ENCODE measurements at places on chromosomes 3 and 15.
A peak's percentile ranks its signal among the peaks of the same experiment; 100 is the strongest.

- no peak for DNase-seq
Observed at GRCh38 chr3:133944181-133944580, 48.5 kb upstream of the RAB6B start.

GRCh38 chr3:56257826-56258225 lies 210.4 kb downstream of the ERC2 start:
- DNase-seq: no peak

DNA sequence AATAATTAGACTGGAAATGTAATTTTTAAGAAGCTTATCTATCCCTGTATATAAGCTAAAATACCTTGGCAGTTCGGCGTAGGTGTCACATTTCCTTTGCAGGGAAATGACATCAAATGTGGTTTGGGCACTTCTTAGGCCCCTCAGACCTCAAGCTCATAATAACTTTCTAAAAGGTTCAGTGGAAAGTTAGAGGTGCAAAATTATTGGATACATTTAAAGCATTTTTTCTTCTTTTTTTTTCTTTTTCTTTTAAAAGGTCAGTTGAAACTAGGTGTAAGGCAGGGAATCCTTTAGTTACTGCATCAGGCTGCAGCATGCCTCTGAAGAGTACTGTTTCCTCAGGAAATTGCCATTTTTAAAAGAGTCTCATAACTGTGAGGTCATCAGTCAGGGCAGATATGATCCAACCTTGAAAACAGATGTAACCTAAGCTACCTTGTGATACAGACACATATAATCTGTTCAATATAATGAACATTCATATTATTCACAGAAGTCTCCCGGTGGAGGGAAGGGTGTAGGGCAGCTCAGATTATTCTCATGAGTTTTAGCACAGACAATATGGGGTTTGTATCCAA lies 4.8 kb downstream of the SACM1L start:
- DNase-seq: peak; percentile 47

DNA sequence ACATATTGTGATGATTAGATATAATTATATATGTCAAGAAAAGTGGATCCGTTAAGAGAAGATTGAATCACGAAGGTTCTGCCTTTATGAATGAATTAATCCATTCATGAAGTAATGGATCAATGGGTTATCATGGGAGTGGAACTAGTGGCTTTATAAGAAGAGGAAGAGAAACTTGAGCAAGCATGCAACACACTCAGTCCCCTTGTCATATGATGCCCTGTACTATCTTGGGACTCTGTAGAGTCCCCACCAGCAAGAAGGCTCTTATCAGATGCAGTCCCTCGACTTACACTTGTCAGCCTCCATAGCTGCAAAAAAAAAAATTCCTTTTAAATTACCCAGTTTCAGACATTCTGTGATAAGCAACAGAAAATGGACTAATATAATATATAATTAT lies 301.9 kb downstream of the RAP2B start:
- no peak for DNase-seq

- no peak for DNase-seq
Observed at GRCh38 chr3:55017876-55018275, 90.0 kb upstream of the LRTM1 start.

- no peak for DNase-seq
Observed at GRCh38 chr15:41883484-41883825, 10.4 kb downstream of the SPTBN5 start.

- DNase-seq: no peak
Observed at GRCh38 chr15:71515375-71516186, 294.8 kb upstream of the NR2E3 start.

- no peak for DNase-seq
Observed at GRCh38 chr3:150314248-150315004, 93.7 kb upstream of the TSC22D2 start.

- no peak for DNase-seq
Observed at GRCh38 chr15:72770673-72771328, 12.8 kb downstream of the ADPGK start.

GRCh38 chr3:58013973-58014649 lies 5.9 kb downstream of the FLNB start:
- no peak for DNase-seq

- DNase-seq: no peak
Observed at GRCh38 chr3:123279121-123279520, 77.4 kb downstream of the SEC22A start.

GRCh38 chr15:66126456-66126855 lies 127.1 kb downstream of the MEGF11 start:
- no peak for DNase-seq

DNA sequence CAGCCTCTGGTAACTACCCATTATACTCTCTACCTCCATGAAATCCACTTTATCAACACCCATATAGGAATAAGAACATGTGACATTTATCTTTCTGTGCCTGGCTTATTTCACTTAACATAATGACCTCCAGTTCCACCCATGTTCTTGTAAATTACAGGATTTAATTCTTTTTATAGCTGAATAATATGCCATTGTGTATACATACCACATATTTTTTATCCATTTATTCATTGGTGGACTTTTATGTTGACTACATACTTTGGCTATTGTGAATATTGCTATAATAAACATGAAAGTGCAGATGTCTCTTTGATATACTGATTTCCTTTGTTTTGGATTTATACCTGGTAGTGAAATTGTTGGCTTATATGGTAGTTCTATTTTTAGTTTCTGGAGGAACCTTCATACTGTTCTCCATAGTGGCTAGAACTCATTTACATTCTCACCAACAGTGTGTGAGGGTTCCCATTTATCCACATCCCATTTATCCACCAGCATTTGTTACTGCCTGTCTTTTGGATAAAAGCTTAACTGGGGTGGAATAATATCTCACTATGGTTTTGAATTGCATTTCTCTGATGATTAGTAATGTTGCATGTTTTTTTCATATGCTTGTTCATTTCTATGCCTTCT lies 473.4 kb downstream of the TBL1XR1 start:
- DNase-seq: no peak

DNA sequence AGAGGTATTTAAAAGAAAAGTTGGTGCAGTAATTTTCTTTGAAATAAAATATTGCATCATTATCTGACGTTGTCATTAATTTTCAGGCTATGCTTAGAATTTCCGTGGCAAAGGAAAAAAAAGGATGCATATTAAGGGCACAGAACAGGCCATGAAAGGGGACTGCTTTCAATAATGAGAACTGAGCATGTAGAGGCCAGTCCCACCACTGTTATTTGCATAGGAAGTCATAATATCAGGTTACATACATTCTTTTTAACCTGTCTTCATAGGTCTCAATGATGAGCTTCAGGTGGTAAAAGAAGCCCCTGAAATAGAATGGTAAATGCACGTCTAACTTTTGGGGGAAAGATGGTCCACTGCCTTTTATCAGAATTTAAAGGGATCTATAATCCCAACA lies 272.1 kb upstream of the ALCAM start:
- no peak for DNase-seq

DNA sequence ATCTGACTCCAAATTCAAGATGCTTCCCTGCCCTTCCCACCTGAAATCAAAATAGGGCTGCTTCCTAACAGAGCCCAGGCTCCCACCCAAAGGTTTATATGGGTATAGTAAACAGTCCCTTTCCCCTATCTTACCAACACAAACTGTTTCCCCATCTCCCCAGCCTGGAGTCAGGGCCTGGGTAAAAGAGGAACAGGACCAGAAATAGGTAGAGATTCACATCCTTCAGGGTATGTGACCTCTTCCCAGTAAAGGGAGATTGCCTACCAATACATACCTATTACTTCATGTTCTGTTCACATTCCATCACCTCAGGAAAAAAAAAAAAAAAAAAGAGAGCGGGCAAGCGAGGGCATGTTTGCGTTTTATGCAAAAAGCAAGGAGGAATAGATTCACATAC lies 9.7 kb upstream of the SHF start:
- no peak for DNase-seq

DNA sequence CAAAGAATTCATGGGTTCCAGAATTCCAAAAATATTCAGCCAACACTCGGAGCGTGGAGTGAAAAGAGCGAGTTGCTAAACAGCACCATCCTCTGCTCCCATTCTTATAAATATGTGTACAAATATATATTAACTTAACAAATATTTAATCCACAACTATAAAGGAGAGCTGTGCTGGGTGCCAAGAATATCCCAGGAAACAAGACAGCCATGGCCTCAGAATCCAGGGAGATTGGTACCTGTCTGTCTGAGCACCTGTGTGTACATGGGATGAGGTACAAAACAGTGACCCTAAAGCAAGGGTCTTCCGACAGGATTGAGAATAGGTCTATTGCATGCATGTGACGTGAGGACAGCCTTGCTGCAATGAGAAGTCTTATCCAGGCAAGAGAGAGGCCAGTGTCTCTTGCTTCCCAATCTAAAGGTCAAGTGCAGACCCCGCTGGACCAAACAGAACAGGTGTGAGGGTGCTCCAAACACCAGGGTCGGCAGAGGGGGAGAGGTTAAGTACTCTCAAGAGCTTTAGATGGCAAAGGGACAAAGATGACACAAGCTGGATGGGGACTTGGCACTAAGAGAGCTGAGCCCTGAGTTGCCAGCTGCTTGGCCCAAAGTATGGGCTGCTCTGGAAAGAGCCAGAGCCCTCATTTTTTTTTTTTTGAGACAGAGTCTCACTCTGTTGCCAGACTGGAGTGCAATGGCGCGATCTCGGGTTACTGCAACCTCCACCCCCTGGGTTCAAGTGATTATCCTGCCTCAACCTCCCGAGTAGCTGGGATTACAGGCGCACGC lies 36.2 kb downstream of the HOMER2 start:
- DNase-seq: no peak

- no peak for DNase-seq
Observed at GRCh38 chr3:15942462-15942861, 144.7 kb upstream of the ANKRD28 start.

- DNase-seq: no peak
Observed at GRCh38 chr15:50098545-50098944, 20.5 kb downstream of the ATP8B4 start.

GRCh38 chr15:24269166-24269571 lies 406.4 kb upstream of the NPAP1 start:
- DNase-seq: no peak

DNA sequence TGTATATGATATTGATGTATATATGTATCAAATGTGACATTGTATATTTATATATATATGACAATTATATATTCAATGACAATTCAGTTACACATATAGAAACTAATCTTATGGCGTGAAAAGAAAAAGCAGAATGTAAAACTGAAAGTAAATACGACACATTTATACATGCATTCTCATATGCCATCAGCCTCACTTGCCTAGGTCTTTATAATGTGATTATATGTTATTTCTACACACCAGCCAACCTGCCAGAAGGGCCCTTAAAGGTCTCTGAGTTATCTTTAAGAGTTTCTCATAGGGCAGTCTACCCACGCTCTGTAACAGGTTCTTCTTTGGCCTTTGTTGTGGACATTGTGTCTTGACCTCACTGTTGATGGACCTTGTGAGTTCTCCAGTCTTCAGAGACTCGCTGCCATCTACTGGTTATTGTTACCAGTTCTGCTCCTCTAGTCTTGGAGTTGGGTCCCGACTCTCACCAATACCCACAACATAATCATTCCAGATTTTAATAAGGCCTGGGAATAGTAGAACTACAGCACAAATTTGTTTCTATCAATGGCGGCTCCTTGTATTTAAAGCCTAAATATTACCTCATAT lies 371.5 kb upstream of the GOLIM4 start:
- DNase-seq: no peak

- DNase-seq: no peak
Observed at GRCh38 chr15:91973481-91973880, 120.0 kb downstream of the SLCO3A1 start.
